Non-pigmented ciliary epithelial cell (primary cell): ENCODE measurements at places on chromosomes 16 and 17.
A peak's percentile ranks its signal among the peaks of the same experiment; 100 is the strongest.

DNA sequence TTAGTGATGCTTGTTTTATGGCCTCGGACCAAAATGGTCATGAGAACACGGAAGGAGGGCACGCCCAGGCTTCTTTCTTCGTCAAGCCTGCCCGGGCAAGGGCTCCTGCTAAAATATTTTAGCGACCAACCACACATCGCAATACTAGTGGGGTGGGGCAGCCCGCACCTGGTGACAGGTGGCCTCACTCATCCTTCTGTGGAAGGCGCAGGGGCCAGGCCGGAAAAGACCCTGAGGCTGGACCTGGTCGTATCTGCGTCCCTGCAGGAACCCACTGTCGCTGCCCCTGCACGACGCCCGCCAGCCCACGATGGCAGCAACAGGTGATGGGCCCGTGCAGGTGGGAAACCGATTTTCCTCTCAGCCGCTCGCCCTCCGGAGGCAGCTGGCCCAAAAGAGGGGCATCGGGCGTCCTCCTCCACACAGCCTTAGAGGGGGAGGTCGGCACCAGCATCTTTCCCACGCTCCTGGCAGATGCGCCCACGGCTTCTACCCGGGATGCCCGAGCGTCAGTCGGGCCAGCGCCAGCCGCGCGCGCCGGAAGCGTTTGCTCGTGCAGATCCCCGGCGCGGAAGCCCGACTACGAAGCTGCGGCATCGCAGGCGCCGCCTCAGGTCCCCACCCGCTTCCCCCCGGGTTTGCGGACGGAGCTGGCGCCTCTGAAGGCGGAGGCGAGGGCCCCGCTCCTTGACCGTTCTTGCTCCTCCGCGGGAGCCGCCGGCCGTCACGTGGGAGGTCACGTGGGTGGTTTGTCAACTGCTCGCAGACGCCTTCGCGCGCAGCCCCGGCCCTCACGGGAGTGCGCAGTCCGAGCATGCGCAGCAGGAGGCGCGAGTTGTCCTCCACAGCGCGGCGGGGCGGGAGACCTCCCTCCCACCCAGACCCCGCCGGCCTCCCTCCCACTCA is 22.8 kb upstream of the FOXK2 start:
- DNase-seq: peak; percentile 58

DNA sequence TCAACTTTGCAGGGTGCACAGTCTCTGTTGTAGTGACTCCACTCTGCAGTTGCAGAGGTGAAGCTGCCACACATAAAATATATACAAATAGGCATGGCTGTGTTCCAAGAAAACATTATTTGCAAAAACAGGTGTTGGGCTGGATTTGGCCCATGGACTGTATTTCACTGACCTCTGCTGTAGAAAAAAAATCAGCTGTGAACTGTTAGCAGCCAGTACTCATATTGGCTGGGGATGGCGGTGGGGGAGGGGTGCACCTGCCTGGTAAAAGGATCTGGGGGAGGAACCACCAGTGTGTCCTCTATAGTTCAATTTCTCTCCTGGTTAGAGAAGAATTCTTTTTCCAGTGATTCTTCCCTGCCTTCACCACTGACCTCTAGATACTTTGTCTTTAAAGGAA is 50.0 kb downstream of the SHISA9 start:
- DNase-seq: no peak

DNA sequence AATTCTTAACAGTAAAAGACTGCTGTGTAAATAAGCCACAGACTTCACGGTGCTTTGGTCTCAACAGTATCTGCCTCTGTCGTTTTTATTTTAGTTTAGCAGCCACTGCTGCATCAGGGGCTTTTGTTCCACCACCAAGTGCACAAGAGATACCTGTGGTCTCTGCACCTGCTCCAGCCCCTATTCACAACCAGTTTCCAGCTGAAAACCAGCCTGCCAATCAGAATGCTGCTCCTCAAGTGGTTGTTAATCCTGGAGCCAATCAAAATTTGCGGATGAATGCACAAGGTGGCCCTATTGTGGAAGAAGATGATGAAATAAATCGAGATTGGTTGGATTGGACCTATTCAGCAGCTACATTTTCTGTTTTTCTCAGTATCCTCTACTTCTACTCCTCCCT is 7.9 kb downstream of the HERPUD1 start:
- no peak for DNase-seq

GRCh38 chr16:52227851-52228250 is 319.1 kb downstream of the TOX3 start:
- DNase-seq: no peak

GRCh38 chr16:55149622-55150021 is 174.4 kb upstream of the IRX6 start:
- DNase-seq: no peak

- no peak for DNase-seq
These were observed 32.5 kb downstream of the PHKB start for GRCh38 chr16:47493381-47494337.

GRCh38 chr16:12345349-12345748 is 368.8 kb downstream of the SNX29 start:
- DNase-seq: no peak

DNA sequence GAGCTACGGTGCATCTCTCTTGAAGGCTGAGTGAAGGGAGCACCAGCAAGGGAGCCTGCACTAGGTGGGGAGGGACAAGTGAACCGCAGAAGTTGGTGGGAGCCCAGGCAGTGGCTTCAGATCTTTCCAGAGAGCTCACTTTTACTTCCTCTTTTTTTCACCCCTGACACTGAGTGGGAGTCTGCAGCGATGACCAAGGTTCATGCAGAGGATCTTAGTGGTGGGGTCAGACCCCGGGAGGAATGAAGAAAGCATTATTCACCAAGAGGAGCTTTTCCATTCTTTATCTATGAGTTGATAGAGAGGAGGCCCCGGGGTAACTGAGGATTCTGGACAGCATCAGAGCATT is 3.0 kb upstream of the CCL2 start:
- DNase-seq: no peak

GRCh38 chr17:55303701-55304145 is 39.0 kb downstream of the HLF start:
- no peak for DNase-seq

GRCh38 chr17:80413771-80414507 is 1.0 kb upstream of the ENDOV start:
- no peak for DNase-seq

GRCh38 chr17:7391307-7391706 is 3.0 kb downstream of the PLSCR3 start:
- no peak for DNase-seq

DNA sequence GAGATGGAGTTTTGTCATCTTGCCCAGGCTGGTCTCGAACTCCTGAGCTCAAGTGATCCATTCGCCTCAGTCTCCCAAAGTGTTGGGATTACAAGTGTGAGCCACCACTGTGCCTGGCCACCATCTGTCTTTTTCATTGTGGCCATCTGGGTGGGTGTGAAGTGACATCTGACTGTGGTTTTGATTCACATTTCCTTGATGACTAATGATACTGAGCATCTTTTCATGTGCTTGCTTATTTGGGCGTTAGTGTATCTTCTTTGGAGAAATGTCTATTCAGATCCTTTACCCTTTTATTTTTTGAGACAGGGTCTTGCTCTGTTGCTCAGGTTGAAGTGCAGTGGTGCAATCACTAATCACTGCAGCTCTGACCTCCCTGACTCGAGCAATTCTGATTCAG is 53.9 kb upstream of the ERN1 start:
- DNase-seq: no peak

DNA sequence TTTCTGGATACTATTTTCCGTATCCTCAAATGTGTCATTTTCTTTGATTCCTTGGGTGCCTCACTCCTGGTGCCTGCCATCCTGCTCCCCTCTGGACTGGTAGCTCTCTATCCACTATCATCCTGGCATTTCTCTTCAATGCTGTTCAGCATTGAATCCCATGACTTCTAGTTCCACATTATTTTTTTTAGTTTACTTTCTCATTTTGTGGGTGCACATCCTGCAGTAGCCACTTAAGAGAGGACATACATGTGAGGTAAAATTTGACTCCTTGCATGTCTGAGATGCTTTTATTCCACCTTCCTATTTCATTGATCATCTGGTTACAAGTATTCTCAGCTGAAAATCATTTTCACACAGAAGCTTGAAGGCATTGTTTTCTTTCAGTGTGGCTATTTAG is 19.1 kb downstream of the ALOX15 start:
- DNase-seq: no peak

- peak; percentile 3 for DNase-seq
These were observed 3.7 kb downstream of the HPR start for GRCh38 chr16:72066747-72067146.
